Activated T-cell treated with anti-CD3 and anti-CD28 coated beads for 4 hours (primary cell): ENCODE measurements at places on chromosomes 5 and 9.

DNA sequence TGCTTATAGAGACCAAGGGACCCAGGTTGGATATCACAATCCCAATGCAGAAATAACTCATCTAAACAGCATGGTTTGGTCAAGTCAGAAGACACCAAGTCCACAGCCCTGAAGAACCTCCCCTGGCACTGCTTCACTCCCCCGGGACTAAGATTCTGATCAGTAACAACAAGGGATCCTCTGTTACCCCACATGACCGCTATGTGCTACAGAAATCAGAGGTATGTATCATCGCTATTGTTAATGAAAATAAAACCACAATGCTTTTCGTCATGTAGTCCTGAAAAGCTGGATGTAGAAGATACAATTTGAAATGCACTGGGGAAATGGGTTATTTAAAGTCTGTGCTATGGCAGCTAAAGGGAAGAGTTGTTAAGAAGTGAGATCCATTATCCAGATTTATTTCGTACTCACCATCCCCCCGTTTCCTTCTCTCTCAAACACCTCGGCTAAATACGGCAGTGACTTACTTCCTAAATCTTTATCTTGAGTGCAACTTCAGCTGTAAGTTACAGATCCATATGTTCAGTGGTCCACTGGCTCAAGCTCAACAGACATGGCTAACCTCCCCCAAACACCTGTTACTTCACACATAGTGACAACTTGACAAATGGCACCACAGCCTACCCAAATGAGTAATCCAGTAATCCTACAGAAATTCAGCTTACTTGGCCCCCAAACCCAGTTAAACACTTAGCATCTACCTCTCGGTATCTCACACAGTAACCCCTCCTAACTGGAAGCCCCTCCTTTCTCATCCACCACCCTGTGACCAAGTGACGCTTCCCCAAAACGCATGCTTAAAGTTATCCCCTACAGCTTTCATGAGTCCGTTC, 129.2 kb downstream of the MYO10 start:
- no peak for DNase-seq

- DNase-seq, result no peak
Observed at GRCh38 chr9:71670121-71670520, 98.2 kb downstream of the CEMIP2 start.

- peak; percentile 47 for DNase-seq
Observed at GRCh38 chr9:128689820-128690683, 1.0 kb downstream of the SET start.

GRCh38 chr5:116395631-116396203, 178.9 kb downstream of the SEMA6A start:
- no peak for DNase-seq

GRCh38 chr5:132369474-132370180, at the start of gene SLC22A5:
Gene SLC22A5, plus strand, starts transcription at chr5:132369710. Its CDS starts 263 bp downstream, at chr5:132369973.
- peak; percentile 57 for DNase-seq

- no peak for DNase-seq
Observed at GRCh38 chr9:136621019-136621733, 41.5 kb upstream of the EGFL7 start.

- DNase-seq, result no peak
Observed at GRCh38 chr9:5580650-5581049, 48.3 kb upstream of the RIC1 start.

DNA sequence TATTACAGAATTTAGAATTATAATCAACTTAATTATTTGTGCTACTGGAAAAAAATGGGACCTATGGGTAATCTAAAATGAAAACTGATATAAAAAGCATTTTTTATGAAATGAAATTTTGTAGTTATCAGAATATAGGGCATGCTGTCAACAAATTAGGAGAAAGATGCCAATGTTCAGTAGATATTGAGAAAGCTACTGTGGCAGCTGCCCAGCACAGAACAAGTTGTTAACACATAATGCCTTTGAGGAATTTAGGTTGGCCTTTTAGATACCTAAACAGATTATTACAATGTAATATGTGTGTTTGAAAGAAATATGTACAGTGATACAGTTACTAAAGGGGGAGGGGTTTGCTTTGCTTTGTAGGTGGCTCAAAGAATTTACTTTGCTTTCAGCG, 54.1 kb downstream of the PPIC start:
- no peak for DNase-seq

DNA sequence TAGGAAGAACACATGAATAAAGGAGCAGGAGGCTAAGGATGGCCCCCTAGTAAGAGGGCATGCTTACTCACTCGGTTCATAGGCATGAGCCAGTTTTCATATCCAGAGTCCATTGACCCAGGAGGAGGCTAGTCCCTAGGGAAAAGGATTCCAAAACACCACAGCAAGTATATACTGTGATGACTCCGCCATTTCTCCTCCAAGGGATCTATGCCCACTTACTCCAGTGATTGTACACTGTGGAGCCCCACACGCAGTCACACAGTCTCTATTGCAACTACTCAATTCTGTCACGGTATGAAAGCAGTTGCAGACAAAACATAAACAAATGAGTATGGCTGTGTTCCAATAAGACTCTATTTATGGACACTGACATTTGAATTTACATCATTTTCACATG, 117.7 kb upstream of the ALDH1B1 start:
- DNase-seq, result no peak
